Activated CD4-positive, alpha-beta T cell treated with anti-CD3 and anti-CD28 coated beads, Interleukin-2, amount 50 U/mL, for 4 hours (primary cell): ENCODE measurements at places on chromosomes 5 and 9.

DNA sequence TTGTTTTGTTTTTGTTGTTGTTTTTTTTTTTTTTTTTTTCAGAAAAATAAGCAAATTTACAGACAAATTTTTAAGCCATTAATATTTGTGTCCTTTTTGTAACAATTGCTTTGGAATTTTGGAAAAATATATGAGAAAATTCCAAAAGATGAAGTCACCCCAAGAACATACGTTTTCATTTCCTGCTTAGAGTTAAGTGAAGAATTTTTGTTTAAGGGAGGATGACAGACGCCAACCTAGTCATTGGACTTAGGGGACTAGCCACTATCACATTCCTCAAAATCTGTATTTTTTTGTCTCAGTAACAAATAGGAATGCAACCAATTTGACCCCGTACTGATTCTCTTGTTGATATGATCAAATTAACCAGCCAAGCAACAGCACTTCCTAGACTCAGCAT is 433.9 kb upstream of the SLC30A5 start:
- DNase-seq = no peak

- DNase-seq = no peak
Measured at GRCh38 chr5:139788294-139788910, 7.2 kb upstream of the PSD2 start.

- no peak for DNase-seq
Measured at GRCh38 chr9:124124729-124125650, 113.4 kb downstream of the LHX2 start.

GRCh38 chr9:18421391-18421790 is 52.6 kb upstream of the ADAMTSL1 start:
- DNase-seq = no peak

DNA sequence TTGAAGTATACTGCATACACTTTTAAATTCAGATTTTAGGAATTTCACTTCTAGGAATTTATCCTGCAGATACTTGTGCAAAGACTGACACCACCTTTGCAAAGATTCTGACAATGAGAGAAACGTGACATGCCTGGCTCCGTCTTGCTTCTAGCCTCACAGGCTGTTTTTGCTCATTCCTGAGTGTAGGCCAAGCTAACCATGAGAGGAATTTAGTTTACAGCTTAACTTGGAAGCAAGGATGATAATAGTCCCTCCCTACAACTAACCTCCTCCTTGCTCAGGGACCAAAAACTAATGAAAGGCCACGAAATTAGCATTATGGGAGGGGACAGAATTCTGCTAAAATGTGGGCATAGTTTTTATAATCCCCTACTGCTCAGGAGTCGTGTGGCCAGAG is 31.1 kb downstream of the C5orf22 start:
- DNase-seq = no peak

DNA sequence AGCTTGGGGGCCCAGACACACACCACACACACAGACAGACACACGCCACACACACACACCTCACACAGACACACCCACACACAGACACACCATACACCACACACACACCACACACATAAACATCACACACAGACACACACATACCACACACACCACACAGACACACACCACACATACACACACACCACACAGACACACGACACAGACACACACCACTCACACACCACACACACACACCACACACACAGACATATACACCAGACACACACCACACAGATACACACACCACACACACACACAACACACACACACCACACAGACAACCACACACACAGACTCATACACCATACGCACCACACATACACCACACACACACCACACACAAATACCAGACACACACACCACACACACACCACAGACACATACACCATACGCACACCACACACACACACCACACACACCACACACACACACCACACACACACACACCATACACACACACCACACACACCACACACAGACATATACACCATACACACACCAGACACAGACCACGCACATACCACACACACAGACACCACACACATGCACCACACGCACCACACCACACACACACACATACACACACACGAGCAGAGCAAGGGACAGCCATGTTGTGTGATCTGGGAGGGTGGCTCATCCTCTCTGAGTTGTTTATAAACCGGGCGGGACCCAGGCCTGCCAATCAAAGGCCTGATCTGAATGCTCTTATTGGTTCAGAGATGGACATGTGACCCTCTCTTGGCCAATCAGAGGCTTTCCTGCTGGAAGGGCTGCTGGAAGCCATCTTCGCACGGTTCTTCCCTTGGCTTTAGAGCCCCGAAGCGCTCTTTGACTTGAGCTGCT is 148.3 kb downstream of the GAPVD1 start:
- DNase-seq = peak; percentile 27

- no peak for DNase-seq
Measured at GRCh38 chr5:107673039-107673367, 2.3 kb upstream of the EFNA5 start.

- DNase-seq = no peak
Measured at GRCh38 chr5:40171971-40172370, 507.7 kb upstream of the PTGER4 start.

DNA sequence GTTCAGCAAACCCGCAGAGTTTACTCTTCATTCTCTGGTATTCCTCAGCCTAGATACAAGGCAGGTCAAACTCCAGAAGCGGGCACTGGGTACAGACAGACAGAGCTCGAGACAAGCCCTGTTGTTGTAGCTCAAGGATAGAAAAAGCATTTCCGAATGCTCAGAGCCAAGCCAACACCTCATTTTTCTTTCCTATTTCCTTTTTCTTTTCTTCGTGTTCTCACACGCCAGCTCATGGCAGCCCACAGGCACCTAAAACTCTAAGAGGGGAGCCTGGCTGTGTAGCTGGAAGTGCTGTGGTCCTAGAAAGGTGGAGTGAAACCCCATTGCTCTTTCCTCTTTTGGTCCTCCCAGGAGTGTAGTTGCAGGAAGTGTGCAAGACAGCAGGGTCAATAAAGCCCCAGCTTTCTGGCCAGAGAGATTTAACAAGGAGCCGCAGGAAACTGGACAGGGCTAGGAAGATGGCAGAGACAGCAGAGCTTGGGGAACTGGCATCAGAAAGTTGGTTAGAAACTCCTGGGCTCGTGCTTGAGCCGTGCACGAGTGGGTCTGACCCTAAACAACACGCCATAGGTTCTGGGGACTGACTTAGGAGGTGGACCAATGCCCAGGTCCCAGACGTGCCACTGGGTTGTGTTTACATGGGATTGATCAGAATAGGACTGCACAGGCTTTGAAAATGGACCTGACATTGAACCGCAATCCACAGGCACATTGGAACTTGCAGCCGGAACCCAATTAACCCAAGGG is 41.6 kb downstream of the ADAMTS2 start:
- no peak for DNase-seq

DNA sequence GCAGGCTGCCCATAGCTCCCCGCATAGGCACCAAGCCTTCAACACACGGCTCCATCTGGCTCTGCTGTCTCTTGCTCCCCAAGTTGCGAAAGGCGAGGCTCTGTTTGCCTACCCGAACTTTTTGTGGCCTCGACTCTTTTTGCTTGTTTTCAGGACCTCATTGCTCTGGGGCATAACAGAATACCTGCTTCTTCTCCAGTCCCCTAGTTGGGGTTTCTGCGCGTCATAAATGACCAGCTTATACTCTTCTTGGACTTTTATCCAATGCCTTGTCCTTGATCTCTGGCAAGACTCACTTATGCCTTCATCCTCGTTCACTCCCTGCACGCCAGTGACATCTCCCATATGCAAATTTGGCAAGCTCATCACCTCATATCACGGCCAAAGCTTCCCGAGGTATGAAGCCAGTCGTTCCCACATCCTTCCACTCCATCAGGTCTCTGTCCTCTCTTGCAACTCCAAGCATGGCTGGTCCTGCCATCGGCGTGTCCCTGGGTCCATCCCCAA is 238.8 kb upstream of the ADAMTS16 start:
- DNase-seq = no peak

DNA sequence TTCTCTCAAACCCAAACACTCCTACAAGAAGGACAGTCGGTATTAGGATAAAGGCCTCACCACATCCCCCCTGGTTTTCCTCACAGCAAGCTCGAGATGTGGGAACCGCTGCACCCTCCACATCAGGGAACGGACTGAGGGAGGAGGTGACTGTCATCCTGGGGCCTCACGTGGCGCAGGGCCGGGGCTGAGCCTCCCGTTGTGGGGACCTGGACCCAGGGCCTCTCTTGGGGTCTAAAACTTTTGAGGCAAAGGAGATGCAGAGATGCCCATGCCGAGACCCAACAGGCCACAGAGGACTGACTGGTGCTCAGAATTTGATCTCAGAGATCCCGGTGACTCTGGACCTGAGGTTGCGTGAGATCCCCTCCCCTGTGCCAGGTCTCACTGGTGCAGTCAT is 72.7 kb downstream of the MRPL36 start:
- no peak for DNase-seq

GRCh38 chr9:107340920-107341632 is 58.0 kb downstream of the RAD23B start:
- peak; percentile 79 for DNase-seq

DNA sequence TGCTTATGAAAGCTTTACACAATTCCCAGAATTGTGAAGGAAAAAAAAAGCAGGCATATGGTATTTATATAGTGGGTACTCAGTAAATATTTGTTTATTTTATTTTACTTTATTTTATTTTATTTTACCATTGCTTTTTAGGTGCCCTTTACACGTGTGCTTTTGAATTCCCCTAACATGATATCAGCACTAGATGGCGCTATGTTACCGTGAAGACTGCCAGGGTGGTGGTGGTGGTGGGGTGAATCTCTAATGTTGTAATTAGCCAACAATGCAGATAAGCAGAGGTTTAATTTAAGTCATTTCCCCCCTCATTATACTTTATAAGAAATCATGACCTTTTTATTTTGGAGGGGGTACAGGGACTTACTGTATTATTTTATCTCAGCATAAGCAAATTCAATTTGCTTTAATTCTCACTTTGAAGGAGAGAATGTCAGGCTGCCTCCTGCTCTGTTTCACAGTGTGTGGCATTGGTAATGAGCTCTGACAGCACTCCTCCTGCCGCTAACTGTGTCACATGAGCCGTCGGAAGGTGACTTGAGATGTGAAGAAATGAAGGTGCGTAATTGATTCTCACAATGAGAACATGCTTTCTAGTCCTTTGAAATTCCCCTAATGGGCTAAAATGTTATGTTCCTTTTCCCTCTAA is 165.6 kb downstream of the YTHDC2 start:
- DNase-seq = no peak

GRCh38 chr9:78014776-78015175 is 16.8 kb downstream of the GNAQ start:
- no peak for DNase-seq

- no peak for DNase-seq
Measured at GRCh38 chr5:54254482-54255198, 55.7 kb downstream of the ARL15 start.

DNA sequence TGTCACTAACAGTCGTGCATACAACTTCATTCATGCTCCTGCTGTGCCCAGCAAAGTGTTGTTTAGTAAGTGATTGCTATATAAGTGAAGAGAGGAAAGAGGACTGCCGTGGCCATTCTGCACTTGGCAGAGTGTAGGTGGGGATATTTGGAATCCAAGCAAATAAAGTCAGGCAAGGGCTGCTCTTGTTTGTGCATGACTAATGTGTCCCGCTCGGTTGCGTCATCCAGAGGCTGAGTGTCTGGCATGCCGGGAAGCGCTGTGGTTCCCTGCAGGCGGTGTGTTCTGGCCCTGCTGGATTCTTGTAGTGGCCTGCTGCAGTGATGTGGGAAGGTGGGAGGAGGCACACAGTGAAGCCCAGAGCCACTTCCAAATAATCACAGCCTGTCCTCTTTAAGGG is 136.9 kb upstream of the ANKH start:
- no peak for DNase-seq
